ENCODE measurements at places on chromosomes 11 and 22.

- no peak for DNase-seq
These were observed 17.7 kb upstream of the TMEM123 start for GRCh38 chr11:102470251-102470650.

- no peak for DNase-seq
These were observed 87.1 kb downstream of the GRIK4 start for GRCh38 chr11:120598517-120599257.

- DNase-seq: no peak
These were observed 682 bp downstream of the LARGE1 start for GRCh38 chr22:33919391-33920196.

DNA sequence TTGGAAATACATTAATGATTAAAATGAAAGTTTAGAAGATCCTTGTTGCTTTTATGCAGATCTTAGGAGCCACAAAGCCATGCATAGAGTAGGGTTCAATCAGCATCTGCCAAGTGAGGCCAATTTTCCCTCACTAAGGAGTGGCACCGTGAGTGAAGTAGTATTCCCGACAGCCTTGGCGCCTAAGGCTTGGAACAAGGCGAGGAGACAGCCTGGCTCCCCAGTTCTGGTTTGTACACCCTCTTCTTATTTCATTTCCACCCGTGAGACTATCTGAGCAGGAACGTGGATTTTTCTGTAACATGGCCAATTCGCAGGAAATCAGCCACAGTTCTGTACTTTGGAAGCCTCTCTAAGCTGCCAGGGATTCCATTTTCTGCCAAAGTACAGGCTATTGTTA is 22.6 kb downstream of the FADS2 start:
- no peak for DNase-seq

DNA sequence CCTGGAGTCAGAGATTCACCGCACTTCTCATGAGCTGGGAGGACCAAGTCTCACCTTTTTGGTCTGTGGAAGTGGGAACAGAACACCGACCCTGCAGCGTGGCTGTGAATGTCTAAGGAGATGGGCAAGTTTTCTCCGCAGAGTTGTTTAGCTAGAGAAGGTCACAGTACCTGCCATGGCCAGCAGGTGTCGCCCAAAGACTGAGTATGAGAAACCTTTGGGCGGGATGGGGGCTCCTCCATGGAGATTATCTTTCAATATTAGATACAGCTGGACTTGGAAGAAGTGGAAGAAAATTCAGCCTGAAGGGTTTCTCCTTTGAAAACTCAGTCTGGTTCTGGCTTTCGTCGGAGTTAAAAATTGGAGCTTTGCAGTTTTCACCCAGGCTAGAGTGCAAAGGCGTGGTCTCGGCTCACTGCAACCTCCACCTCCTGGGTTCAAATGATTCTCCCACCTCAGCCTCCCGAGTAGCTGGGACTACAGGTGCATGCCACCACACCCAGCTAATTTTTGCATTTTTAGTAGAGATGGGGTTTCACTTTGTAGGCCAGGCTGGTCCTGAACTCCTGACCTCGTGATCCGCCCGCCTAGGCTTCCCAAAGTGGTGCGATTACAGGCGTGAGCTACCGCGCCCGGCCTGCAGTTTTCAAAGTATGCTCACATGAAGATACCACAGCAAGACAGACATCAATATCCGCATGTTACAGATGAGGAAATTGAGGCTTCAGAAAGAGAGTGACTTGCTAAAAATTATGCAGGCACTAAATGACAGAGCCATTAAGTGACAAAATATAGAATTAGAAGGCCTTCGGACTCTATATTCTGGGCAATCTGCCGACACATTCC is 10.7 kb upstream of the DSCAML1 start:
- DNase-seq: peak; percentile 57

- DNase-seq: no peak
These were observed 45.4 kb downstream of the METTL15 start for GRCh38 chr11:28153586-28153985.

GRCh38 chr11:35951680-35952079 is 7.8 kb downstream of the LDLRAD3 start:
- DNase-seq: no peak

DNA sequence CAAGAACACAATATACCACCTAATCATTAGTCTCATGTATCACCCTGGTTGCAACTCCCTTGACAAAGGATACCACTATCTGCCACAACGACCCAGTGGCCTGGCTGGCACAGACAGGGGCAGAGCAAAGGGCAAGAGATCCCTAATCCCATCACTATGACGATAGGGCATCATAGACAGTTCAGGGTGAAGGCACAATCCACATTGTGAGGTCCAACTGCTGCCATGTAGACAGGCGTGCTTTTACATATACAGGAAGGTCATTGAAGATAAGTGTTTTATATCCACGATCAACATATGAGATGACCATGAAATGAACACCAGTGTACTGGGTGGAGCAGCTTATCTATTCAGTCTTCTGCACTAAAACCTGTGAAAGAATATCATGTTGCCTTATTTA is 94.6 kb downstream of the IGLL1 start:
- DNase-seq: no peak

- no peak for DNase-seq
These were observed 521.2 kb downstream of the KCNA4 start for GRCh38 chr11:29495676-29496075.

GRCh38 chr11:64141081-64141783 is 24.7 kb downstream of the MACROD1 start:
- no peak for DNase-seq

DNA sequence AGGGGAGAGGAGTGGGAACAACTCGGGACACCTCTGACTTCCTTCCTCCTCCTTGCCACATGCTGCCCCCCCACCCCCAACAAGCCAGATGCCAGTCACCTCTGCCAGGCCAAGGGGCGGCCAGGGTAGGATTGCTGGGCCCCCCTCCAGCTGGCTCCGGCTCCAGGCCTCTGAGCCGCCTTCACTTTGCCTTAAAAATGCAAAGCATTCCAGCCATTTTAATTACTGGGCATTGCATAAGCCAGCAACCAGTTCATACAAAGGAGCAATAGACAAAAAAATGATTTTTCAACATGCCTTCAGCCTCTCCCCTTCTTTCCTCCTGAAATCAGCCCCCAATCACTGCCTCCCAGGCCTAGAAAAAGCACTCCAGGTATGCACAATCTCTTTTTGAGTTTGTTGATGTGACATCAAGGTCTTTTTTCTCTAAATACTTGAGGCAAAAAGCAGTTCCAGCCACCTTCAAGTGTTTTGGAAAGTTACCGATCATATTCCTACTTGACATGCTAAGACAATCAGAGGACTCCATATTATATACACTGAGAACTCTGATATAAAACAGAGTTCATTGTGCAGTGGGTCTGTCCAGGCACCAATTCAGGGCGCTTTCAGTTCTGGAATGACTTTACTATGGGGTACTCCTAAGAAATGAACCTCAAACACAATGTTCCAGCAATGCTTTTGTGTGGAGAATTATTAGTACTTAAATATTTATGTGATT is 12.4 kb upstream of the TIMP3 start:
- no peak for DNase-seq

All from activated CD4-positive, CD25-positive, alpha-beta regulatory T cell treated with anti-CD3 and anti-CD28 coated beads, Interleukin-2, amount 50 U/mL, for 16 hours (primary cell).